ENCODE measurements at places on chromosomes 7 and 10. TPM values are rescaled to one million over a fixed set of nuclear protein-coding genes. Genes with fewer than 3 reads are reported as not detected.

GRCh38 chr7:9657257-9657656 is 1223.8 kb downstream of the NXPH1 start:
- DNase-seq, result no peak

- DNase-seq, result no peak
Measured at GRCh38 chr10:34734918-34735317, 80.2 kb downstream of the PARD3 start.

GRCh38 chr10:109886037-109886780 is 37.1 kb downstream of the XPNPEP1 start:
- DNase-seq, result no peak

DNA sequence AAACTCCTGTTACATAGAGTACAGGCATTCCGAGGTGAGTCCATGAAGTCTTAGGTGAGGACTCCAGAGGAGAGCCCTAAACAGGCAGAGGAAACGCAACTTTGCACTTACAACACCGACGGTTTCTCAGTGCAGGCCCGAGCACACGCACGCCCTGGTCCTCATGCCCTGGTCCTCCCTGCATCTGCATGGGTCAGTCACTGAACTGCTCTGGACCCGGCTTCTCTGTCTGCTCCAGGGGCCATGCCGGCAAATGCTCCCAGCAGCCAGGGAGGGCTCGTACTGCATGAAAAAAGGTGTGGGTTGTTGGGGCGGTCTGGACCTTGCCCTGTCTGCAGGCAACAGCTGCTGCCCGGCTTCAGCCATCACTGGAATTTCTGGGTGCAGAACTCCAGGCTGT is 317.3 kb upstream of the SHH start:
- DNase-seq, result no peak

GRCh38 chr10:69955897-69956740 is 96.5 kb upstream of the MACROH2A2 start:
- DNase-seq, result no peak

DNA sequence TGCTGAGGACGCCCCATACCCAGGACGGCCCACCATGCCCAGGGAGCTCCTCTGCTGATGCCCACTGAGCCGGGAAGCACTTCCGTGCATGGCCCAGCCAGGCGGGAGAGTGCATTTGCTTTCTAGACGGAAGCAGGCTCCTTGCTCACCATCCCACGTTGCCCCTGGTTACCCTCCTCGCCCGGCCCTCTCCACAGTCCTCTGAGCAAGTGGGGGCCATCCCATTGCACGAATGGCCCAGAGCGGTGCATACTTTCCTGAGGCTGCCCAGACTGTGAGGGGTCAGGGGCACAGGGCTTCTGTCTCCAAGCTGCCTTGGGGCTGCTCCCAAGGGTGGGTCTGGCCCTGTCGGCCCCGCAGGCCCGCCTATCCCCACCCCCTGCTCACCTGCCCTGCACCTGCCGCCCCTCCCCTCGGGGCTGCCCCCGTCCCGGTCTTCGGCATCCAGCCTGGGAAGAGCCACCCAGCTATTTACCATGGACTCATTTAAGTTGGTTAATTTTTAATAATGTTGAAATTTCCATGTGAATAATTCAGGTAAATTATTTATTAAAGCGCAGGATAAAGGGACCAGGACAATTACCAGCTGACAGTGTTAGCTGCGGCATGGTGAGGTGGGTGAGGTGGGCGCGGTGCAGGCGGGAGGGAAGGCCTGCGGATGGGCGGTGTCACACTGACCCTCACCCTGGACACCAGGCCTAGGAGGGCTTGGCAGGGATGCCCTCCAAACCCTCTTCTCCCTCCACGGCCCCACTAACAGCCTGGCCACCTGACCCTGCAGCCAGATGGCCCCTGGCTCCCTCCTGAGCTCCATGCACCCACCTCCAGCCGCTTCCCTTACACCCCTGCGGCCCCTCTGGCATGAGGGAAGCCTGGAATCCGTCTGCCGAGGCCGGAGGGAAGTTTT is 104.4 kb downstream of the MICALL2 start:
- no peak for DNase-seq

GRCh38 chr10:79292891-79293746 is 54.1 kb upstream of the PPIF start:
- DNase-seq, result peak; percentile 53

DNA sequence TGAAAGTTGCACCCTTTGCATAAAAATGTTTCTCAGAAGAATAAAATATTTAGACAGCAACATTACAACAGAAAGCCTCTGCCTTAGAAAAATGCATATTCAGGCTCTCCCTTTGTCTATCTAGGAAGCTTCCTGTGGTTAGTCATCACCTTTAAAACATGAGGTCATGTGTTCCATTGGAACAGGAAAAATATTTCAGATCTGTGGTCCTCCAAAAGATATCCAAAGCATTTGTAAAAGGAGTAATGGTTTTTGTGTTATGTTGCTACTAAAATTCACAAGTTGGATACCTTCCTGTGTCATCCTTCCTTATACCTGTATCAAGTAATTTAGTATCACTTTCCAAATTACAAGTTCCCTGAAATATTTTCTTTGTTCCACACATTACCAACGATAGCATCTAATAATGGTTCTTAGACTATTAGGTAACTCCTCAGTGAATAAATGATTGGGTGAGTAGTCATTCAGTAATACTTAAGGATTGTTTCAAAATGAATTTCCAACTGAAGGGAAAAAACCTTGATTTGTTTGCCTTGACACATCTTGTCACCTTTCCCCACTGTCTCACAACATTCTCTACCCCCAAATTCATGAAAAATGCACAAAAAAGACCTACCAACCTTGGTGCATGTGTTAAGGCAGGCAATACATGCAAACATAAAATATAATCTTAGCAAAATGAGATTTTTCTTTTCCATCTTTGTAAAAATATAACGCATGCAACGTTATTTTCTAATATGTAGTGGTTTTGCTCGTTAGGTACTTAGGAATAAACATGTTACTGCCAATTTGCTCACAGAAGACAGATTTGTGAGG is 19.7 kb upstream of the RHOBTB1 start:
- DNase-seq, result no peak

DNA sequence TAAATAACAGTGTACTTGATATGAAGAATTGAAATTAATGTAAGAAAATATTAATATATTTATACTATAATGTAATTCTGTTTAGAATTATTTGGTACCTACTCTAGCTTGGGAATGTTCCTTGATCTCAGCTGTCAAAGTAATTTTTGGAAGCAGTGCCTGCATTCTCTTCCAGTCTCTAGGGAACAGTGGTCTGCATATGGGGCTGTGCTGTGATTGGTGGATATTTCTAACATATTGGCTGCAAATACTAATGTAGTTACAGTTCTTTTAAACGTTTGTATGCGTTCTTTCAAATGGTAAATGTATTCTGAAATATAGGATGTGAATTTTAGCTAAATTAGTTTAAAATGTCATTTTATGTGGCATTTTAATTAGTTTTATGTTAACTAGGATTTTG is 87.2 kb downstream of the PHF14 start:
- DNase-seq, result no peak

Gene HTR7
- not detected for total RNA-seq

Gene BLOC1S2
- total RNA-seq, result 51.5 TPM

Gene HOXA4
- not detected for total RNA-seq

Gene FAM25G
- not detected for total RNA-seq

Gene IL2RA
- total RNA-seq, result 988 TPM

Gene MINDY3
- total RNA-seq, result 16.7 TPM

Gene ABCB4
- not detected for total RNA-seq

Gene KCND2
- not detected for total RNA-seq

Measured in activated CD4-positive, alpha-beta memory T cell treated with anti-CD3 and anti-CD28 coated beads for 36 hours (primary cell).